Uterine smooth muscle cell (primary cell): ENCODE measurements at places on chromosomes 13 and 19. TPM values are rescaled to one million over a fixed set of nuclear protein-coding genes. Genes with fewer than 3 reads are reported as not detected.

Gene SLC15A1
- total RNA-seq, result not detected in 2 replicates

Gene KASH5
- total RNA-seq, result not detected in 2 replicates

Gene TUBA3C
- total RNA-seq, result not detected in 2 replicates

Gene IZUMO4
- 0.89 and 2.1 TPM in 2 replicates for total RNA-seq

Gene TRAPPC5
- total RNA-seq, result 74.4 and 78.4 TPM in 2 replicates

Gene RHPN2
- 2.0 and 3.5 TPM in 2 replicates for total RNA-seq

Gene PRR19
- total RNA-seq, result 0.37 and 0.55 TPM in 2 replicates

Gene C2CD4C
- total RNA-seq, result 0.33 and 0.37 TPM in 2 replicates

Gene OR7G2
- total RNA-seq, result not detected in 2 replicates

Gene ZNF556
- total RNA-seq, result 0.12 and 0.22 TPM in 2 replicates

Gene CRX
- not detected in 2 replicates for total RNA-seq
